ENCODE measurements at places on chromosomes 5 and 9. TPM values are rescaled to one million over a fixed set of nuclear protein-coding genes. Genes with fewer than 3 reads are reported as not detected.

PCSK1 gene
- total RNA-seq: not detected

GRCh38 chr9:130738281-130738680, 44.7 kb downstream of the EXOSC2 start:
- no peak for DNase-seq

GRCh38 chr9:90569511-90569910, 73.1 kb downstream of the DIRAS2 start:
- no peak for DNase-seq

NR5A1 gene
- total RNA-seq: not detected

NFIB gene
- 68.2 TPM for total RNA-seq

DNA sequence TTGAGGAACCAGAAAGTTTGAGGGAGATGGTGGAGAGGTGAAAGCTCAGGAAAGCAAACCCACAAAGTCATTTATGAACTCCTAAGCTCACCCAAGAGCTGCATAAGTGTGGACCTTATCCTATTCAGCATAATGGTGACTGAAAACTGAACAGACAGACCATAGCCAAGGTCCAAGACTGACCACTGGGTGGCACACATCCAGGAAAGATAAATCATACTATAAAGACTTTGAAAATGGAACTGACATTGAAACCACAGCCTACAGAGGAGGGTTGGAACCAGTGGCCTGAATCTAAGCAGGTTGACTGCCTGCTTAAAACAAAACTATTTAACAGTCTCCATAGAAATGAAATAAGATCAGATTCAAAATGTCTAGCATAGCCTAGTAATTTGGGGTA, 121.0 kb upstream of the RGS7BP start:
- DNase-seq: no peak

CDKN2B gene
- total RNA-seq: 57.9 TPM

DNA sequence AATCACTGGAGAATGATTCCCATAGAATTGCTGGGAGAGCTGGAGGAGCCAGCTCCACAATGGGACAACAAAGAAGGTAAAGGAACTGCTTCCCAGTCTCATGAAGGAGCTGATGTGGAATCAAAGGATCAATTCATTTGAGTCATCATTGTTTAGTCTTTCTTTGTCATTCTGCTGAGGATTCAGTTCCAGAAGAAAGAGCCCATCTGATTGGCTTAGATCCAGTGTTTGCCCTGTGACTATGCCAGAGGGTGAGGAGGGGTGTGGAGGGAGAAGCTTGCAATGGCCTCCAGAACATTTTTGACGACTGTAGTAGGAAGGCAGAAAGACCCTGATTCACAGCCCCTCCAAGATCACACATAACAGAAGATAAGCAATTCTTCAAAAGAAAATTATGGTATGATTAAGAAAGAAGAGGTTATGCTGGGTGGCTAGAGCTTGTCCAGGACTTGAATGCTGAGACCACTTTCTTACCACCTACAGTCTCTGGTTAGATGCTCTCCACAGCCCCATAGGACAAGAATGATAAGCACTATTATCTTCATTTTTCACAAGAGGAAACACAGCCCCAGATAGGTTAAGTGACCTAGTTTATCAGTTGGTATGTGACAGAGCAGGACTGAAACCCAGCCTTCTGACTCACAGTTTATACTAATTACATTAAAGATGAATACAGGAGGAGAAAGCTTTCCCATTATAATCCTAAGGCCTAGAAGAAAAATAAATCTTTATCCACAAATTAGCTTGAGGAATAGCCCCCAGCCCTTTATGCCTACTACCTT, 363.1 kb downstream of the PRELID2 start:
- DNase-seq: no peak

- no peak for DNase-seq
Measured at GRCh38 chr9:127873223-127873691, 4.2 kb downstream of the AK1 start.

- DNase-seq: no peak
Measured at GRCh38 chr9:82168585-82168984, 180.0 kb downstream of the SPATA31D1 start.

PDCD1LG2 gene
- total RNA-seq: not detected

GRCh38 chr9:82431121-82431520, 442.5 kb downstream of the SPATA31D1 start:
- no peak for DNase-seq

DNA sequence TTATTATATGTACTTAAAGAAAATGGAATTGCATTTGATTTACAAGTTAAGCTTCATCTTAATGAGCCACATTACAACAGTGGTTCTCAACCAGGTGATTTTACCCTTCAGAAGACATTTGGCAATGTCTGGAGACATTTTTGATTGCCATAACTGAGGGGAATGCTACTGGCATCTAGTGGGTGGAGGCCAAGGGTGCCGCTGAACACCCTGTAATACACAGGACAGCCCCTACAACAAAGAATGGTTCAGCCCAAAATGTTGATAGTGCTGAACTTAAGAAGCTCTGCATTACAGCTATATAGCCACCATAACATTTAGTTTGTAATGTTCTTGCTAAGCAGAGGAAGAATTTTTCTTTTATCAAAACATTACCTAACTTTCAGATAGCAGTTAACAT, 103.1 kb downstream of the PAM start:
- no peak for DNase-seq

GRCh38 chr9:137034039-137034708, 2.3 kb upstream of the FUT7 start:
- DNase-seq: no peak

DNA sequence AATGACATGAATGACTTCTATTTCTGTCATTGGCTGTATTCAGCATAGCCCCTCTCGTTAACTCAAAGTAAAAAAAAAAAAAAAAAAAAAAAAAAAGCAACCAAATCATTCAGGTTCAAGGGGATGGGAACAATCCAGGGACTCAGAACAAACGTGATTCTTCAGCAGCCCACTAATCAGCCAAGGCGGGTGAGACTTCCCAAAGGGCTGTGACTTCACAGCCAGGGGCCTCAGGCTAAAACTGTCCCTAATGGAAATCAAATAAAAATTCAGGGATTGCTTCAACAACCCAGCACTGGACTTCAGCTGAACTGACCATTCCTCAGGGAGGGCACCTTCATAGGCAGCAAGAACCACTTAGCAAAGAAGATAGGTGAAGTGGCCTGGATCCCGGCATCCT, 86.2 kb upstream of the FAM169A start:
- no peak for DNase-seq

- no peak for DNase-seq
Measured at GRCh38 chr5:84281383-84281782, 103.3 kb downstream of the EDIL3 start.

DNA sequence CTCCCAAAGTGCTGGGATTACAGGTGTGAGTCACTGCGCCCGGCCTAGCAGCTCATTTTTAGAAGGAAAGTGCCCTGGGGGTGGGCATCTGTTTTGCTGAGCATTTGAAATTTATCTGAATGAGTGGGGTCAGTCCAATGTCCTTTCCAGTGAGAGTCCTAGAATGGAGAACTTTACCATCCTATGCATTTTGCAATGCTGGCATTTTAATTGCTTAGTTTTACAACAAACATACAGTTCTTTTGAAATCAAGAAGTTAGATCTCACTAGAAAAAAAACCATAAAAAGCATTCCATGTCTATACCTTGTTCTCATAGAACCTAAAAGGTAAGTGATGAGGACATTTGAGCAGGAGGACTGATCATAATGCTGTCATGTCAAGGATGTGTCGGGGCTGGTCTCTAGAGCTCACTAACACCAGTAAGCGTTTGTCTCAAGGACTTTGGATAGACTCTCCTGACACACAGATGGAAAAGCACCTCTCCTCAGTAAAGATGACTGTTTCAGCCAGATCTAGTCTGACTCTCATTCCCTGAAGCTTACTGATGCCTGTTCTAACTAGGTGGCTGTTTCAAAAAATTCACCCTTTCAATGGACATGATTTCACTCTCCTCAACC, 83.9 kb downstream of the DCP2 start:
- no peak for DNase-seq

SOHLH1 gene
- not detected for total RNA-seq

DNA sequence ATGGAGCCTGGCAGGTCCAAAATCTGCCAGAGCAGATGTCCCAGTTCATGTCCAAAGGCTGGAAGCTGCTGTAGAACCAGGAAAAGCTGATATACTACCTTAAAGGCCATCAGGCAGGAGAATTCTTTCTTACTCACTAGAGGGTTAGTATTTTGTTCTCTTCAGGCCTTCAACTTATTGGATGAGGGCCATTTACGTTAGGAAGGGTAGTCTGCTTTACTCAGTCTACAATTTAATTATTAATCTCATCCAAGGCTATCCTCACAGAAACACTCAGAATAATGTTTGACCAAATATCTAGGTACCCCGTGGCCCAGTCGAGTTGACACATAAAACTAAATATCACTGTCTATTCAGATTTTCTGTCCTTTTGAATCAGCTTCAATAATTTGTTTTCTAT, 437.4 kb downstream of the TLE4 start:
- no peak for DNase-seq

GRCh38 chr5:107541400-107541799, 129.3 kb downstream of the EFNA5 start:
- no peak for DNase-seq

UQCRQ gene
- 56.0 TPM for total RNA-seq

DNA sequence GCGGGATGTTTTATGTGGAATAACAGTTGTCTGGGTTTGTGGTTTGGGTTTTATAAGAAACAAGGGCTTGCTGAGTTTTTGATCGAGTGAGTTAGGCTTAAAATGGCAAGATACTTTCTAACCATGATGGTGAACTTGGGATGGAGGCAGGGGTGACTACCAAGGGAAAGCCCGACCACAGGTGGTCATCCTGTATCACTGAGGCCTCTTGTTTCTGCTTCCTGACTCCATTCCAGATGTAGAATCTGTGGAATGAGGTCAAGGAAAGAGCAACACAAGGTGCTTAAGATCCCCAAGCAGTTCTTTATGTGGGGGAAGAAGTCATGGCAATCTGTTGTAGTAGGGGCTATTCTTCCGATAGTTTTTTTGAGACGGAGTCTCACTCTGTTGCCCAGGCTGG, 122.3 kb downstream of the GOLPH3 start:
- no peak for DNase-seq

DNA sequence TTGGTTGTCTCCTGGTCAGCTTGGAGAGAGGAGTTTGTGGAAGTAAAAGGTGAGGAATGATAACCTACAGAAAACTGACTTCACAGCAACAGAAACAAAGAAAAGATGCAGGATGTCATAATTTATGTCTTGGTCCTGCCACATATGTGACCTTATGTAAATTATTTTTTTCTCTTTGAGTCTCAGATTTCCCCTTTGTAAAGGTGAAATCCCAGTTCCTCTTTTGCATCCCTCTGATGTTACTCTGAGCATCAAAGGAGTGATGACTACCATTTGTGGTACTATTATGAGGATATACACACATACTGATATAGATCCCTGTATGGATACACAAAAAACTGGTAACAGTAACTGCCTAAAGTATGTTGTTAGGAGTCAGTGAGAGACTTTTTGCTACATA, 1.4 kb upstream of the THG1L start:
- no peak for DNase-seq

GRCh38 chr5:72723581-72723980, 92.9 kb upstream of the TNPO1 start:
- DNase-seq: no peak

GRCh38 chr5:115543365-115544042, 1.1 kb downstream of the FEM1C start:
- DNase-seq: no peak

GRCh38 chr5:172772112-172772906, 1.3 kb upstream of the DUSP1 start:
- peak; percentile 94 for DNase-seq

DOCK8 gene
- 15.1 TPM for total RNA-seq
